ENCODE measurements at places on chromosomes 13 and 19. TPM values are rescaled to one million over a fixed set of nuclear protein-coding genes. Genes with fewer than 3 reads are reported as not detected.

RFPL4A gene
- total RNA-seq, result 3.4 TPM

SLC10A2 gene
- total RNA-seq, result not detected

ZNF541 gene
- 0.39 TPM for total RNA-seq

PGLYRP2 gene
- total RNA-seq, result not detected

ADAMTSL5 gene
- total RNA-seq, result not detected

SIGLEC7 gene
- under 0.01 TPM for total RNA-seq

CD22 gene
- 0.13 TPM for total RNA-seq

CCDC194 gene
- not detected for total RNA-seq
